ENCODE measurements at places on chromosomes 11 and 22.
A peak's percentile ranks its signal among the peaks of the same experiment; 100 is the strongest.

GRCh38 chr11:118216621-118217481 lies 8.0 kb downstream of the JAML start:
- no peaks in the 10 kb centered on the region for H3K27me3 ChIP-seq
- no peak overlapping the region for H3K27ac ChIP-seq
- peaks cover 83% of the 10 kb centered on the region for H3K36me3 ChIP-seq
- peak overlapping the region; percentile 85 for H3K4me3 ChIP-seq

GRCh38 chr11:36108881-36109589 lies 165.2 kb downstream of the LDLRAD3 start:
- no peak overlapping the region for H3K4me3 ChIP-seq
- H3K27ac ChIP-seq: no peak overlapping the region
- no peak for DNase-seq
- no peaks in the 10 kb centered on the region for H3K4me1 ChIP-seq

GRCh38 chr11:124970925-124971324 lies 16.9 kb downstream of the CCDC15 start:
- no peak overlapping the region for H3K4me3 ChIP-seq
- peaks cover 4% of the 10 kb centered on the region for H3K36me3 ChIP-seq
- DNase-seq: no peak
- no peaks in the 10 kb centered on the region for H3K4me1 ChIP-seq
- H3K27ac ChIP-seq: no peak overlapping the region

GRCh38 chr11:65858681-65859087 lies 704 bp upstream of the CFL1 start:
- H3K36me3 ChIP-seq: peaks cover 82% of the 10 kb centered on the region
- peaks cover 66% of the 10 kb centered on the region for H3K4me1 ChIP-seq
- H3K27ac ChIP-seq: peak overlapping the region; percentile 98
- no peak for DNase-seq
- no peaks in the 10 kb centered on the region for H3K27me3 ChIP-seq

- H3K4me3 ChIP-seq: no peak overlapping the region
- H3K36me3 ChIP-seq: no peaks in the 10 kb centered on the region
- no peaks in the 10 kb centered on the region for H3K27me3 ChIP-seq
- H3K4me1 ChIP-seq: no peaks in the 10 kb centered on the region
Observed at GRCh38 chr11:103806130-103806895, 230.1 kb upstream of the DDI1 start.

- H3K27ac ChIP-seq: no peak overlapping the region
- DNase-seq: no peak
- peaks cover 82% of the 10 kb centered on the region for H3K27me3 ChIP-seq
- H3K4me1 ChIP-seq: peaks cover 59% of the 10 kb centered on the region
Observed at GRCh38 chr11:86800960-86801272, 574 bp downstream of the PRSS23 start.

DNA sequence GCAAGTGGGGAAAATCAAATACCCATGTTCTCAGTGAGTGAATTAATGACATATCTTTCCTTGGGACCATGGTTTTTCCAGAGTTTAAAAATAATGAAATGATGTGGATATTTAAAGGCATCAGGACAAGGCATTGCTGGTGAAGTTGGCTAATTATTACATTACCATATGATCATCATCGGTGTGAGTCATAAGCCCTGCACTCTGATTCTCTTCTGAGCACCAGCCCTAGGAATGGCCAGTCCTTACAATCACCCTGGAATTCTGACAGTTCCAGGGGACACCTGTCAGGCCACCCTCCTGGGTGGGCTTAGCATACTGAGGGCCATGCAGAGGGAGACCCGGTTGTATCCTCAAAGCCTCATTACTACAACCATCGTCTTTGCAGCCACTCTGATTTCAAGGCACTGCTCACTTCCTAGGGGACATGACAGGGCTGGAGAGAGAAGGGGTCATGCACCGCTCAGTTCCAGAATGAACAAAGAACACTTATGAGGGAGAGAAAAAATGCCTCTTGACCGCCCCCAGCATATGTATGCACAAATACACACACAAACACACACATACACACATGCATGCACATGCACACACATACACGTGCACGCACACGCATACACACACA lies 365.0 kb downstream of the MIAT start:
- no peak overlapping the region for H3K27ac ChIP-seq
- DNase-seq: no peak
- H3K4me1 ChIP-seq: no peaks in the 10 kb centered on the region
- H3K36me3 ChIP-seq: no peaks in the 10 kb centered on the region
- H3K27me3 ChIP-seq: peaks cover 40% of the 10 kb centered on the region
- H3K4me3 ChIP-seq: no peak overlapping the region

DNA sequence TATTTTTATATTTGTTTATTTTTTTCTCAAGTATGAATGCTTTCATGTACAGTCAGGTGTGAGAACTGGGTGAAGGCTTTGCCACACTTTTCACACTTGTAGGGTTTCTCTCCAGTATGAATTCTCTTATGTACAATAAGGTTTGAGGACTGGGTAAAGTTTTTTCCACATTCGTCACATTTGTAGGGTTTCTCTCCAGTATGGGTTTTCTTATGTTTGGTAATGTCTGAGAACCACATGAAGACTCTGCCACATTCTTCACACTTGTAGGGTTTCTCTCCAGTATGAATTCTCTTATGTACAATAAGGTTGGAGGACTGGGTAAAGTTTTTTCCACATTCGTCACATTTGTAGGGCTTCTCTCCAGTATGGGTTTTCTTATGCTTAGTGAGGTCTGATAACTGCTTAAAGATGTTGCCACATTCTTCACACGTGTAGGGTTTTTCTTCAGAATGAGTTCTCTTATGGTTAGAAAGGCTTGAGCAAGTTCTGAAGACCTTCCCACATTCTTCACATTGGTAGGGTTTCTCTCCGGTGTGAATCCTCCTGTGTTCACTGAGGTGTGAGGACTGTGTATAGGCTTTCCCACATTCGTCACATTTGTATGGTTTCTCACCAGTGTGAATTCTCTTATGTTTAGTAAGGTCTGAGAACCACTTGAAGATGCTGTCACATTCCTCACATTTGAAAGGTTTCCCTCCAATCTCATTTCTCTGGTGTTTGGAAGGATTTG lies 19.7 kb downstream of the ZNF195 start:
- no peak for DNase-seq
- H3K36me3 ChIP-seq: no peaks in the 10 kb centered on the region
- no peak overlapping the region for H3K4me3 ChIP-seq
- H3K4me1 ChIP-seq: no peaks in the 10 kb centered on the region
- no peaks in the 10 kb centered on the region for H3K27me3 ChIP-seq

DNA sequence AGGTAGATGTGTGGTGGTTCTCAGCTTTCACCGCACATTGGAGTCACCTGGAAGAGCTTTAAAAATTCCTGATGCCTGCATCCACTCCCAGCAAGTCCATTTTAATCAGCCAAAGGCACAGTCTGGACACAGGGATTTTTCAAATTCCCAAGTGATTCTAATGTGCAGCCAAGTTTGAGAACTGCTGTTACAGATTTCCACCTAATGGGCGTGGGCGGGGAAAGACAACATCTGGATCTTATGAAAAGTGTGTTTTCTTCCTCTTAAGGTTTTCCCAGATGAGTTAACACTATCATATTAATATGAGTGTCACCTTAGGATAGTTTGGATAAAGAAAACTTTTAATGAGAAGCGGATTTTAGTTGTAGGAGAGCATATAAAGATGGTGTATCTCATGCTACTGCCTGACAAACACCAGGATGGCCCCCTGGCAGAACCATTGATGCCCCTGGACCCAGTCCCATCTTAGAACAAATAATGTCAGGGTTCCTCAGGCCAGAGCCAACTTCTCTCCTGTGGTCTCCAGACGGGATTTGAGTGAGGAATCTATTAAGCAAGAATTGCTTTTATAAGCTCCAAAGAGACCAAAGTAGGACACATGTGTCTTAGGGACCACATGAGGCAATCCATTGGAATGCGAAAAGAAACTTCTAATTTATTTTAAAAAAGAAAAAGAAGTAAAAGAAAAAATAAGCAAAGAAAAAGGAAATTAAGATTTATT lies 31.9 kb downstream of the POU2AF1 start:
- H3K36me3 ChIP-seq: no peaks in the 10 kb centered on the region
- no peak overlapping the region for H3K27ac ChIP-seq
- H3K4me3 ChIP-seq: no peak overlapping the region

DNA sequence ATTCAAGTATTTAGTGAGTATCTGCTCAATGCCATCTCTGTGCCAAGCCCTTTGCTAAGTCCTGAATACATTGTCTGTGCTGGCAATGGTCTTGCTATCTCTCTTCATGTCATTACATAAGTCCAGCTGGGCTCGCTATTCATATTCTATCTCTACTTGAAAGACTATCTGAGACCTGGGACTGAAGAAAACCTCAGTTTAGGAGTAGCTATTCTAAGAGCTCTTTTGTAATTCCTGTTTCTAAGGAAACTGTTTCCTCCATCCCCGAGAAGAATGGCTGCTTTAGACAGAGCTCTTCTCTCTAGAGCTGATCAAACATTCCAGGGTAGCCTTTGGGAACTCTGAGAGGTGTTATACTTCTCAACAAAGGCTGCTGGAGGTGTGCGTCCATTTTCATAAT lies 33.0 kb downstream of the SLC17A6 start:
- H3K36me3 ChIP-seq: no peaks in the 10 kb centered on the region
- H3K4me3 ChIP-seq: no peak overlapping the region
- no peaks in the 10 kb centered on the region for H3K27me3 ChIP-seq
- H3K4me1 ChIP-seq: no peaks in the 10 kb centered on the region
- no peak overlapping the region for H3K27ac ChIP-seq

DNA sequence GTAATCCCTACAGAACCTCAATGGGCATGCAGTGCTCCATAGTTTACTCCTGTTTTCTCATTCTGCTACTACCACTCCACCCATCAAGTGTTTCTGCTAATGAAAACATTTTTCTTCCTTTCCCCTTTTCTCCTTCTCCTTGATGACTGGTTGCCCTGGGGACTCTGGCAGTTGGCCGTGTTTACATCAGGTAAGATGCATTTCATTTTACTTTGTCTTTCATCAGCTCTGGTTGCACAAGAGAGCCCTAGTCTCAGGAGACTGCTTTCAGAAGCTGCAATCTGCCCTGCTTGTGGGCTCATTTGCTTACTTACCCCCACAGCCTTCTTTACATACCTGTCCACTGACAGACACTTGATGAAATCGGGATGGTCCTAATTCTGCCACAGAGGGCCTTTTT lies 19.6 kb upstream of the LIMK2 start:
- no peaks in the 10 kb centered on the region for H3K27me3 ChIP-seq
- H3K4me1 ChIP-seq: no peaks in the 10 kb centered on the region
- H3K36me3 ChIP-seq: peaks cover 63% of the 10 kb centered on the region
- H3K27ac ChIP-seq: peak overlapping the region; percentile 5

- H3K4me3 ChIP-seq: no peak overlapping the region
- H3K27ac ChIP-seq: no peak overlapping the region
- no peaks in the 10 kb centered on the region for H3K4me1 ChIP-seq
Observed at GRCh38 chr22:32745251-32745995, 56.1 kb upstream of the TIMP3 start.

GRCh38 chr22:23790819-23791737 lies 4.3 kb downstream of the SMARCB1 start:
- H3K27me3 ChIP-seq: no peaks in the 10 kb centered on the region
- H3K4me3 ChIP-seq: no peak overlapping the region
- H3K4me1 ChIP-seq: peaks cover 37% of the 10 kb centered on the region
- H3K27ac ChIP-seq: no peak overlapping the region
- no peak for DNase-seq

- H3K4me3 ChIP-seq: no peak overlapping the region
- no peaks in the 10 kb centered on the region for H3K4me1 ChIP-seq
- DNase-seq: no peak
Observed at GRCh38 chr11:124285610-124286344, 28.0 kb downstream of the OR8D1 start.

DNA sequence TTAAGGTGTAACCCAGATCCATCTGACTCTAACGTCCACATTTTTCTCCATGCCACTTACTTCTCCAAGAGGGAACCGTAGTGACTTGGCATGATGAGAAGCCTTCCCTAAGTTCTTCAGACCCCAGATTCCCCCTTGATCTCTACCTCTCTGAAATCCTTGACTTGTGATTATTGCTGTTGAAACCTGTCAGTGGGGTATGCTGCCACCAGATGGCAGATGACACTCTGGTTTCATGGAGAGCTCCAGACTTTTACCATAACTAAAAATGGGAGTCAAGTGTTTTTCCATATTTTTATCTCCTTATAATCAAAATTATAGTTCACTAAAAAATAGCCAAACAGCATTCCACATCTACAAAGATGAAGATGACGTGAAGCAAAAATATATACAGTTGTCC lies 504.2 kb downstream of the SOX6 start:
- no peak for DNase-seq
- no peaks in the 10 kb centered on the region for H3K4me1 ChIP-seq
- no peak overlapping the region for H3K4me3 ChIP-seq

- peaks cover 25% of the 10 kb centered on the region for H3K27me3 ChIP-seq
- DNase-seq: no peak
- H3K27ac ChIP-seq: no peak overlapping the region
- H3K4me1 ChIP-seq: peaks cover 2% of the 10 kb centered on the region
- no peak overlapping the region for H3K4me3 ChIP-seq
Observed at GRCh38 chr11:34791780-34792542, 124.2 kb downstream of the APIP start.

GRCh38 chr22:26115266-26115665 lies 54.0 kb upstream of the SEZ6L start:
- no peaks in the 10 kb centered on the region for H3K4me1 ChIP-seq
- DNase-seq: no peak
- no peak overlapping the region for H3K4me3 ChIP-seq
- H3K27ac ChIP-seq: no peak overlapping the region
- H3K36me3 ChIP-seq: no peaks in the 10 kb centered on the region

DNA sequence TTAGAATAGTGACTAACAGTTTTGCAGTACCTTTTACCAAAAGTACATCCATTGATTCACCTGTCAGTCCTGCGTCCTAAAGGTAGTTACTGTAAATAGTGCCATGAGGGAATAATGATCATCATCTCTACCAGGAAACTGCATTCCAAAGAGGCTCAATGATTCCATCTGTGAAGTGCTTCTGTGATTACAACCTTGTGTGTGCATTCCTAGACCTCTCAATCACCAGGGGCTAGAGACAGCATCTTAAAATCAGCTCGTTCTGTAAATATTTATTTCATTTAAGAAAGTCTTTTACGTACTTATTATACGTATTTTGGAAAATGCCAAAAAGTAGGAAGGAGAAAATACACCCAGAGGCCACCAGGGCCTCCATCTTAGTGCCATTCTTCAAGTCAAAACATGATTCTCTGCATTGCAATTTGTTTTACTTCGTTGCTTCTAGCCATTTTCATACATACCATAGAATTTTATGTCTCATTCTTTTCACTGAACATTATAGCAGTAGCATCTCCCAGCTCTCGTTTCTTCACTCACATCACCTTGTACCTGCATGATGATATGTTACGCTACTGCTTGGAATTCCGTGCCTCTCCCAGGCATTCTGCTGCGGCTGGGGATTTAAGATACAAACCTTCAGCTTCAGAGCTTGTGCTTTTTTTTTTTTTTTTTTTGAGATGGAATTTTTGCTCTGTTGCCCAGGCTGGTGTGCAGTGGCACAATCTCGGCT lies 117.0 kb downstream of the SEZ6L start:
- H3K4me1 ChIP-seq: no peaks in the 10 kb centered on the region
- H3K27ac ChIP-seq: no peak overlapping the region
- peaks cover 22% of the 10 kb centered on the region for H3K27me3 ChIP-seq
- no peak for DNase-seq

DNA sequence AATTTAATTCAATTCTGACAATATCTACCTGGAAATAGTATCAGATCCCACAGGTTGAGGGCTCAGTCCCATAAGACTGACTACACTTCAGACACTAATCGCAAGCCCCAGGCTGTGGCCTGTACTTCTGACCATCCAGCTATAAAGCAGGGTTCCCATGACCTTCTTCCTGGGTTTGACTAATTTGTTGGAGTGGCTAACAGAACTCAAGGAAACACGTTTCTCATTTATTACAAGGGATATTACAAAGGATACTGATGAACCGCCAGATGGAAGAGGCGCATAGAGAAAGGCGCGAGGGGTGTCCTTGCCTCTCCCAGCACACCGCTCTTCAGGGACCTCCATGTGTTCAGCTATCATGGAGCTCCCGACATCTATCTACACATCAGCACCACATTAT lies 13.7 kb downstream of the CLTCL1 start:
- no peak overlapping the region for H3K4me3 ChIP-seq
- DNase-seq: no peak
- H3K27me3 ChIP-seq: no peaks in the 10 kb centered on the region
- no peaks in the 10 kb centered on the region for H3K36me3 ChIP-seq
